ENCODE measurements at places on chromosomes 5 and 9.
A peak's percentile ranks its signal among the peaks of the same experiment; 100 is the strongest.

DNA sequence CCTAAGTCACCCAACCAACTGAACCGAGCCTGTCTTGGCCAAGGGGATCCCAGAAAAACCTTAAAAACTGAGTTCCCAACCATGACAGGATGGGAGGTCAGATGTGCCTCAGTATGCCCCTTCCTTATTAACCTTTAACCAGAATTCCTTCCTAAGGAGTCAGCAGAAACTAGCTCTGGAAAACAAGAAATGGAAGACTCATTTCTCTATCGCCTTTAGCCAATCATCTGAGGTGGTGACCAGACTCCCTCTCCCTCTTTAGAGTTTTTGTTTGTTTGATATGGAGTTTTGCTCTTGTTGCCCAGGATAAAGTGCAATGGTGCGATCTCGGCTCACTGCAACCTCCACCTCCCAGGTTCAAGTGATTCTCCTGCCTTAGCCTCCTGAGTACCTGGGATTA, 37.5 kb downstream of the SLC28A3 start:
- DNase-seq = no peak

DNA sequence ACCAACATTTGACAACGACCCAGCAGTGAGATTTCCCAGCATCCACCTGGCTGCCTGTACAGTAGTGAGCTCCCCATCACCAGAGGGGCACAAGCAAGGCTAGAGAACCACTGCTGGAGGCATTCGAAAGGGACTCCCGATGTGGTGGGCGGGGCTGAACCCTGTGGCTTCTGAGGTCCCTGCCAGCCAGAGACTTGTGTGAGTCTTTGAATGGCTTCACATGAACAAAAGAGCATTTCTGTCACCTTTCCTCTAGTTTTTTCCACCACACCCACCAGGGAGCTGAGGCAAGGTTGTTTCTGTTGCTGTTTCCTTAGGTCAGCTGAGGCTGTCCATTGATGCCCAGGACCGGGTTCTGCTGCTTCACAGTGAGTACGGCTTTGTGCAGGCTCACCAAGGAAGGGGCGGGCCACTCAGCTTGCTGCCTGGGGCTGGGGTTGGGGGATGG, 15.7 kb downstream of the RGS3 start:
- peak; percentile 4 for DNase-seq

DNA sequence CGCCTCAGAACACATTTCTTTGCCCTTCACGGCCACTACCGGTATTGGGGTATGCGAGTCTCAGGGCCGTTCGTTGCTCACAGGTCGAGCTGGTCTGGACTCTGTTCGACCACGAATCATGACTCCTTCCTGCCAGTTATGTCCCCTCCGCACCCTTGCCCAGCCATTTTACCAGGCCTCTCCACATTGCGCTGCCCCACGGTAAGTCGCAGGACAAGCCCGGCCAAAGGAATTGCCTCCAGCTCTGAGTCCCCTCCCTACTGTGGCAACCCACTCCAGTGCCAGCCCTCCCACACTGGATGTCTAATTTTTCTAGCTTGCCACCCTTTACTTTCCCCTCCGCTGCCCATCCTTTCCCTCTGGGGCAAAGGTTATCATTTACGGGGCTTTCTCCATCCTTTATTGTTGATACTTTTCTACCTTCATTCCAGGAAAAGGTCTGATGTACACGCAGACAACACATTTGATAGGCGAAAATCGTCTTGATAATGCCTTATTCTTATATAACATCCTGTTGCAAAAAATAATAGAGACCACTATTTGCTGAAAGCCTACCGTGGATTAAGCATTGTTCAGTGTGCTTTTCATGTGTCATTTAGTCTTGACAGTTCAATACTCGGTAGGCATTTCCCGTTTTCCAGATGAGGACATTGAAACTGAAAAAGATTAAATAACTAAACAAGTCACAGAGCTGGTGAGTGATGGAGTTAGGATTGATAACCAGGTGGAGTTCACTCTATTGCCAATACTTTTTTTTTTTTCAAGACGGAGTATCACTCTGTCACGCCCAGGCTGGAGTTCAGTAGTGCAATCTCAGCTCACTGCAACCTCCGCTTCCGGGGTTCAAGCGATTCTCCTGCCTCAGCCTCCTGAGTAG, 958 bp upstream of the HSPA5 start:
- DNase-seq = no peak

DNA sequence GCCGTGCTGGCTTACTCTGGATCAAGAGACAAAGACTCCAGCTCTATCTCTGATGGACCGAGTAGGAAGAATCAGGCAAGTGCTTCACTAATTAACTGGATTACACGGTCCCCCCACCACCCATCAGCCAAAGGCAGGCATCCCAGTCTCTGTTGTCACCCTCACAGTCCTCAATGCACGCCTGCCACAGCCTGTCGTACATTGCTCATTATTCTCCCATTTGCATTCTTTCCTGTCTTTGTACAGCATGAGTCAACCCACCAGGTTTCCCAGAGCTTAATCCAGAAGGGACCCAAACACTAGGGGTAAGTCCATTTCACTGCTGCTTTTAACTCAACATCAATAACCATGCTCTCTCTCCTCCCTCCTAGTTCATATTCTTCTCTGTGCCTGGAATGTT, 44.4 kb downstream of the PCA3 start:
- no peak for DNase-seq

DNA sequence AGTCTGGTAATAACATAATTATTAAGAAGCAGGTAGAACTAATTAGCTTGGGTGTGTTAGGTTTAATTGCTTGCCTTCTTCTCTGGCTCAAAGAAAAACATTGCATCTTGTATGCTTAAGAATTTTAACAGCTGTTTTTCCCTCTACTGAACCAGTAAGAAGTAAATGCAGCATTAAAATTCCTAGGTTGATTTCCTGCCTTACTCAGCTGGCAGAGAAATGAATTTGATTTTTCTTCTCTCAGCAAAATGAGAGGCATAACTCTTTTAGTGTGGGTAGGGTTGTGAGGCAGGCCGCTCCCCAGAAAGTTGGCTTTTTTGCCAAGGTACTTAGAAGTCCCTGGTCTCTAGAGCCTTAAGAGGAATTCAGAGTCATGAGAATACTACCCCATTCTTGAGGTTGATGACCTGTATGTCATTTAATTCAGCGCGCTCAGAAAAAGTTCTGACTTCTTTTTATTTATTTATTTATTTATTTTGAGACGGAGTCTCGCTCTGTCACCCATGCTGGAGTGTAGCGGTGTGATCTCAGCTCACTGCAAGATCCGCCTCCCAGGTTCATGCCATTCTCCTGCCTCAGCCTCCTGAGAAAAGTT, 302.6 kb downstream of the ARHGEF28 start:
- no peak for DNase-seq

DNA sequence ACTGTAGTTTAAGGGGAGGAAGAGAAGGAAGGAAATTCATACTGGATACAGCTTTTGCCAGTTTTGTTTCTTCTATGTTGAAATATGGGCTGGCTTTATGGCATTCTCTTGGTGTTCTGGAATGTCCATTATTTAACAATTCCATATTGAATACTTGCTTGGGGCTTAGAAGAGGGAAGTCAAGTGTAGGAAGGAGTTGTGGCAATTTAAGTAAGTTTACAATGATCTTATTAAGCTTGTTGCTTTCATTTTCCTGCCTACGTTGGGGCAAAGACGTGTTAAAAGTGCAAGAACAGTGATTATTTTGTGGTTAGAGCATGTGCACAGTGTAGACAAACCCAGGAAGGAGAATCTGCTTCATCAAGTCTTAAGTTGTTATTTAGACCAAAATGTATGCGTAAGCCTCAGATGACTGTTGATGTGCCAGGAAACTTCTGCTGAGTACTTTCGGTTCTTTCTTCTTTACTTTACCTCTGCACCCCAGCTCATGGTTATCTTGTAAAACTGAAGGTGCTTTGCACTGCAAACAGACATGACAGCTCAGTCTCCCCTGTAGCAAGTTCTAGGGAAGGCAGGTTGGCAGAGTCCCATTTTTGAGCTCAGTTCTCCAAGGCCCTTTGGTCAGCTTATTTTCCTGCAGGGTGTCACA, 75.8 kb downstream of the F2RL2 start:
- DNase-seq = no peak

- no peak for DNase-seq
These were observed at the start of gene ARL14EPL for GRCh38 chr5:116032094-116032517. Gene ARL14EPL, plus strand, starts transcription at chr5:116032472. Its CDS starts 18,994 bp downstream, at chr5:116051466.

- DNase-seq = no peak
These were observed 164.5 kb upstream of the EGFLAM start for GRCh38 chr5:38093855-38094254.

DNA sequence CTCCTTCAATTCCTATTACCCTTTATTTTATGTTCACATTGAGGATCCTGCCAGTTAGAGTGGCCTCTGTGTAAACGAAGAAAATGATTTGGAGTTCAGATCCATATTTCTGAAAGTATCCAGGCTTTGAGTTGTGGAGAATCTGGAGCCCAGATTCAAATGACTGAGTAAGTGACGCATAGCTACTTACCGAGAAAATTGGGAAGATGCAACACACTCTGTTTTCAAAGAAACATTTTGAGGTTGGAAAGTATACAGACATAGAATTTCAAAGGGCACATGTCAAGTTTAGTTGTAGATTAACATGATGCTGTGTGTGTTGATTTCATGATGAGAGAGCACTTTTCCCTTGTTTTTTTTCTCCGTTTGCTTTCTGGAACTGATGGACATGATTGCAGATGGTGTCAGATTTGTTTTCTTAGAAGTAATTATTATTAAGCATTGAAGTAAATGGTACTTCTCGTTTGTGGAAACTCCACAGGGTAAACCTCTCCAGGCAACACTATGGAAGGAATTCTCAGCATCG, 148.1 kb downstream of the KDM4C start:
- DNase-seq = no peak

DNA sequence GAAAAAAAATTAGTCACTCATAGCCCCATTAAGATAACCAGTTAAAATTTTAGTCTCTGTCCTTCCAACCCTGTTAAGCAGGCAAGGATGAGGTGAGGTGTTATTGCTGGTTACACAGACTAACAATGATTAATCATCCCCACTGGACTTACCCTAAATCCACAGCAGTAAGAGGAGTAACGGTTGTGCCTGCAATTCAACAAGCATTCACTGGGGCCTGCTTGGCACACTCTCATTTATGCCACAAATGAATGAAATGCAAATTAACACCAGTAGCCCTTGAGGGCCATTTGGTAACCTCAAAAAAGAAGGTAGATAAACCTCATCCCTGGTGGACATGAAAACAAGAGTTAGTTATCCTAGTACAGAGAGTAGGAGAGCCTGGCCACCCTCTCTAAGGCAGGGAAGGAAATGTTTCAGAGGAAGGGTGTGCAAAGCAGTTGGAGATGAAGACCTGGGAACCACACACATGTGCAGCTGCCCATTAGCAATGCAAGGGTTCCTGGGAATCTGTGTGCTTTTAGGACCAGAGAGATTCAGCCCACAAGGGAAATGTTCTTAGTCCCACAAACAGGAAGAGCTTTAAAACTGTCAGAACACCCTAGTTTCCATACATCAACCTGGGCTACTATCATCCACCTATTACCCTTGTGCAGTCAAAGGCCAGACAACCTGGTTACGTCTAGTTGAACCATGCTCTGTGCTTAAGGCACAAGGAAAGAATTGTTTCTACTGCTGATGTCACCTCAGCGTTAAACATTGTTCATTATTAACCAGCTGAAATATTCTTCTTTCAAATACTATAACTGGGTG, 7.7 kb downstream of the LHFPL2 start:
- no peak for DNase-seq

GRCh38 chr5:72709341-72709740, 107.1 kb upstream of the TNPO1 start:
- DNase-seq = no peak

DNA sequence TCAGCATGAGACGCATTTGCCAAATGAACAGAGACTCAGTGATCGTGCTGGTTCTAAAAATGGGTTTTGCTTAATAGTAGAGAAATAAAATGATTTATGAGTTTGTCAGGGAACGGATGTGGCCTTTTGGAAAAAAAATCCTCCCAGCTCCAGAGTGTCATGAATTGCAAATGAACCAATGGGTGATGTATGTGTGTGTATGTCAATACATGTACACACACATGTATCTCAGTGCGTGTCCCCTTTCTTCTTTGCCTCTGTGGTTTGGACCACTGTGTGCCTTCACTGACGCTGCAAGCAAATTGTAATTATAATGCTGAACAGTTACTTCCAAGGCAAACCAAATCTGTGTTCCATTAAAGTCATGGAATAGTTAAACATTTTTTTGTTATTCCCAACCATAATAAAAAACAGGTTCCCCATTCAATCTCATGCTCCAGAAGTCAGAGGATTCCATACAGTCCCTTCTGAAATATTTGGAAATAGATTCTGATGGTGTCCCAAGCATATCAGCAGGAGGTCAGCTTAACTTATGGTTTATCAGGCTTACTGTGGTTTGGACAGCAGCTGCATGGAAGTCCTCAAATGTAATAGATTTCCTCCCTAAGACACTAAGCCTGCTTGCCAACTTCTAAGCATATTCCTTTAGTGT, 630.5 kb downstream of the ACTL7B start:
- no peak for DNase-seq

DNA sequence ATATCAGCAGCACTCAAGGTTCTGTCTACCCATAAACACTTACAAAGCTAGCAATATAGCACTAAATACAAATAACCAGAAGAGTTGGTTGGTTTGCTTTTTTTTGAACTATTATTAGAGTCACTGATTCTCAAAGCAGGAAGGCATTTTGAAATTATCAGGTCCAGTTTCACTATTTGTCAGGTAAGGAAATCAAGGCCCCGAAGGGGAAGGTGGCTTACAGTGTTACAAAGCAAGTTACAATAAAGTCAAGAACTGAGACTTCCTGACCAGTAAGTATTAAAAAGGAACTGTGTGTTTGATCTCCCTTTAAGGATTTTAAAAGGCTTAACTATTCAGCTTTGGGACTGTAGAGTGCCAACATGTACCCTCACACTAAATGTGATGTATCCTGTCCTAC, 10.8 kb downstream of the C5orf15 start:
- DNase-seq = no peak

DNA sequence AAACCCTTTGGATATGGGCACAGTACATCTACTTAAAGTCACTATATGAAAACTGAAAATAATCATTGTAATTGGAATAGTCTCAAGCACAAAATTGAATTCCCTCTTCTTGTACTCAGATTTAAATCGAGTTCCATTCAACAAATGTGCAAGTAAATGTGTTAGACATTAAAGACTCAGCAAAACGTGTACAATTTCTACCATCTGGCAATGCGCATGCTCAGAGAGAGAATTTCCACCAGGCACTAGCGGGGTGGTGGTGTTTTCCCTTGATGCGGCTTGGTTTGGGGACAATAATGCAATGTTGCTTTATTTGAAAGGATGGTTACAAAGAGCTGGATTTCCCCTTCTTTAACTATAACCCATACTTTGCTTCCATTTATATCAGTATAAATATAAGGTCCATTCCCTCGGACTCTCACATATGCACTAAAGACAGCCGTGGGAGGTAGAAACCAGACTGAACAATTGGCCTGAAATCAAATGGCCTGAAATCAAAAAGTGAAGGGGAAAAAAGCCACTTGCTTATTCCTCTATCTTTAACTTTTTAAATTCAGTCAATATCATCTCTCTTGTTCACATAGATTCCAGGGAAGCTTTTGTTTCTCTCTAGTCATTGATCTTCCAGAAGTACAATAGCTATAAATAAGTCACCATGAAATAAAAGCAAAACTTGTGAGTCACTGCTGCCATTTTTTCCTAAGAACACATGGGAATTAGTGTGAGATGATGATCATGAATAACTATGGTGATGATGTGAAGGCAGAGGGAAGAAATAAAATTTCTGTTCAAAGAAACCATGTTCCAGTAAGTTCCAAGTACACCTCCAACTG, 59.2 kb downstream of the ADAMTS12 start:
- DNase-seq = no peak
